ENCODE measurements at places on chromosomes 16 and 17.

DNA sequence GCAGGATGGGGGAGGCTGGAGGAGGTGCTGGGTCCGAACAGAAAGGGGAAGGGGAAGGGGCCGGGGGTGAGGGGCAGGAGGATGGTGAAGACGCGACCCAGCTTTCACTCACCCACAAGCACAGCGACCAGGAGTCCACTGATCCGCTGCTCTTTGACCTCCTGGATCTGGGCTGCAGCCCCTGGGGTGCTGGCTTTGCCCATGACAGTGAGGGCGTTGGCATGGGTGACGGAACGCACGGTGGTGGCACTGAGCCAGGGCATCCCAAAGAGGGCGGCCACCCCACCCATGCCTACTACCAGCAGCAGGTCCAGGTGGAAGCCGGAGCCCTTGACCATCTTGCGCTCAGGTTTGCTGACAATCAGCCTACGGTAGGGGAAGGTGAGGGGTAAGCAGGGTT is 14.9 kb downstream of the SLC4A1 start:
- DNase-seq, result no peak

GRCh38 chr17:50196036-50196435 is 5.4 kb downstream of the COL1A1 start:
- DNase-seq, result no peak

GRCh38 chr17:56074361-56074890 is 78.8 kb upstream of the ANKFN1 start:
- DNase-seq, result no peak

DNA sequence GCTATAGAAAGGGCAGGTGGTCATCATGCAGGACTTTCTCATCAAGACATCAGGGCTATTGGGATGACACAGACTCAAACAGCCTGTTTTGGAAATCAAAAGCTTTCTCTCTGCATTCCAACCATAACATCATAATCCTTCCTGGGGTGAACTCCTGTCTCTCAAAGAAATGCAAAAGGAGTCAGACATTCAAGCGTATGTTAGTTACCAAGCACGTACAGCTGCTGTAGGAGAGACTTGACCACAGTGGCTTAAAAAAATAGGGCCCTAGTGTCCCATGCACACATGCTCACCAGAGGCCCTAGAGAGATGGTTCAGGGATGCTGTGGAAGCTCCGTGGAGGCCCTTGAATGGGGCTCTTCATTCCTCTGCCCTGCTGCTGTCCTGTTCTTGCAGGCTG is 24.6 kb upstream of the FOXF1 start:
- no peak for DNase-seq

DNA sequence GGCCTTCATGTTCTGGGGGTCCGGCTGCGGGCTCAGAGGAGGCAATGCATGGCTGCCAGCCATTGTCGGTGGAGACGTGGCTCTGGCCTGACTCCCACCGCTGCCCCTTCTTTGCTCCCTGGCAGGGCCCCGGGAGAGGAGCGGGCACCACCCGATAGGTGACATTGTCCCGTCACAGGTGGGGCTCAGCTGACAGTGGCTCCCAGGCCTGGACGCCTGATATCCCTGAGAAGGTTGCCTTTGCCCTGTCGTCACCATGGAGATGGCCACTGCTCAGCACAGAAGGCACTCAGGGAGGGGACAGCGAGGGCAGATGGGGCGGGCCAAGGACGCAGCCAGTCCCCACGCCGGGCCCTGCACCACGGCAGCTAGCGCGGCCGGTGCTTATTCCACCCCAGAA is 42.6 kb downstream of the SOX8 start:
- DNase-seq, result no peak

DNA sequence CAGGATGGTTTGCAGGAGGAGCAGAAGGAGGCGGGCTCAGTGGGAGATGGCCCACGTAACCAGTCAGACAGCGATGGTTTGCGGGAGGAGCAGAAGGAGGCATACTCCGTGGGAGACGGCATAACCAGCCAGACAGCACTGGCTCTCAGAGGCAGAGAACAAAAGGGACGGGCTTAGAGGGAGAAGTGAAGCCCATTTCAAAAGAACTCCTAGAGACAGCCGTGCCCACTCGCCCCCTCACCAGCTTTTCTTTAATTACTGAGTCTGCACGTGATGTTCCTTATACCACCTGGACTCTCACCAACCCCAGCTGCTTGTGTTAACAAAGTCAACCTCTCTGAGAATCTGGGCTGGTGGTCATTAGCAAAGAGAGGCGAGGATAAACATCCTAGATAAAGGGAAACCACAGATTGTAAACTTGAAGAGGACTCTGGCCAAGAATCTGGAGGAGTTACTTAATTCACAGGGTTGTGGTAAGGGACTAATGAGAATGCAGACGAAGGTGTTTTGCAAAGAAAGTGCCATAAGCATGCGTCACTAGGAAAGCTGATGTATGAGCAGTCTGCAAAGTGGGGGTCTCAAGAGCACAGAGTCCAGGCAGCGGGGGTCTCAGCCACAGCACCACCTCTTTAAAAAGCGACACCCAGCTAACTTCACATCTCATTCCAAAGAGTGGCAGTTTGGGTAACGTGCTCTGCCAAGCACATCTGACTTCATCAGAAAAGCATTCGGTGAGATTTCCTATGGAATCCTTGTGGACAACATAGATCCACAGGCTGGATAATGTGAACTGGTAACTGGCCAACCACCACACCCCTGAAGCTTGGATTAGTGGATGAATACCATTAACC is 51.7 kb downstream of the NXN start:
- no peak for DNase-seq

- DNase-seq, result no peak
These were observed 35.7 kb downstream of the GNAO1 start for GRCh38 chr16:56226845-56227525.

GRCh38 chr16:84647828-84648594 is at the start of gene KLHL36:
Gene KLHL36, plus strand, starts transcription at chr16:84648511. Its CDS starts 2,357 bp downstream, at chr16:84650868.
- DNase-seq, result peak; percentile 74
